Right atrium auricular region (tissue), 2 donors: ENCODE measurements at places on chromosomes 3 and 15. TPM values are rescaled to one million over a fixed set of nuclear protein-coding genes. Genes with fewer than 3 reads are reported as not detected.

The HMCES gene
- 38.9 TPM for total RNA-seq

DNA sequence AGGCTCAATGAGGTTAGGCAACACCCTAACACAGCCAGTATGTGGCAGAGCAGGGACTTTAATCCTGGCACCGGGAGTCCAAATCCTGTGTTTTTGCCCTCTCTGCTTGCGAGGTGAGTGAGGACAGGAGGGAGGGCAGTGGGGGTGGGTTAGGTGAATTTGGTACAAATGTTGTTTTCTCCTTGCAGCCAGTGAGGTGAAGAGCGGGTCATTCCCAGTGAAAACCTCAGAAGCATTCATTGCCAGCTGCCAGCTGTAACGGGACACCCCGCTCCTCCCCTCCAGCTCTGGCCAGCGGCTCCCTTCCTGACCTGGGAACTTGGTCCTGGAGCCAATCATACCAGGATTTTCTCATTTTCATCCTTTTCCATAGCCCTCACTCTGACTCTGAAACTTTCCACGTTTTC, 45.7 kb upstream of the RAB6B start:
- no peak overlapping the region for H3K27ac ChIP-seq
- H3K4me3 ChIP-seq = no peak overlapping the region
- no peaks in the 10 kb centered on the region for H3K36me3 ChIP-seq

DNA sequence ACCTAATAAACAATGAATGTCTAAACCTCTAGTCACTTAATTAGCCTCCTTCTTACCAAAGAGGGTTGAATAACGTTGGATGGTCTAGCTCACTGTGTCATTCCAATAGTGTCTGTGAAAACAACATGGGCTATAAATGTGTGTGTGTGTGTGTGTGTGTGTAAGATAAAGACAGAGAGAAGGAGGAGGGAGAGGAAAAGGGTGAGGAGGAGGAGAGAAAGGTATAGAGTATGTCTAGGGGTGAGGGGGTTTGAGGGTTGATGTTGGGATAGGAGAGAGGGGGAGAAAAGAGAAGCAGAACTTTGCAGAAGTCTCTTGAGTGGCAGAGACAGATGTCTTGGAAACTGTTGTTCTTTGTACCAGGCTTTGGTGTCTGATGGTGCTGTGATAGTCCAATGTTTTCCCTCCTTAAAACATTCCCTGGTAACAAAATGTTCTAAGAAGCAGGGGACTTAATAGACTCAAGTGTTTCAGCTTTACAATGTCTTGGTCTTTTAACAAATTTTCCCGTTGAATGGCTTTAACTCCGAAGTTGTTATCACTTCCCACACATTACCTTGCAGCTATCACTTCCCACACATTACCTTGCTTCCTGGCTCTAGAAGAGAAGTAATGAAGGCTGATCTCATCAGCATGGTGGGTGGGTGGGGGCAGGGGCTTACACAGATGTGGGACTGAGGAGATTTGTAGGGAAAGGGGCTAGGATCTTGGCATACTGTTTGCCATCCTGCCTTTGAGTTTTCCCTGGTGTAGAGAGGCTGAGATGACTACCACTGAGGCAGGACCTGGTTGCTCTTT, 57.8 kb upstream of the ETV5 start:
- H3K4me1 ChIP-seq = no peaks in the 10 kb centered on the region
- H3K4me3 ChIP-seq = no peak overlapping the region
- no peak for DNase-seq

DNA sequence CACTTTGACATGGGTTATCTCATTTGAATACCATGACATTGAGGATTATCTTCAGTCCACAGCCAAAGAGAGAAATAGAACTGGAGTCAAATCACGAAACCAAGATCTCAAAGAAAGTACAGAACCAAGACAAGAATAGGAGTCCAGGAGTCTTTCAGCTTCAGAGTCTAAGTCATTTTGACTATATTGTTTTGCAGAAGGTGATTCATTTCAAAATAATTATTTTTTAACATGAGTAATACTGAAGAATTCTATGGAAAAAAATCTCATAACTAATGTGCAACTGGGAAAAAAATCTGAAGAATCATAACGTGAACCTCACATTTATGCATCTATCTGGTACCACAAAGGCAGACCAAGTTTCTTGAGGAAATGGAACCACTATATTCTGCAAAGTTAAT, 60.3 kb downstream of the UBE3A start:
- peaks cover 7% of the 10 kb centered on the region for H3K36me3 ChIP-seq
- H3K4me1 ChIP-seq = no peaks in the 10 kb centered on the region
- H3K4me3 ChIP-seq = no peak overlapping the region
- no peak overlapping the region for H3K27ac ChIP-seq

DNA sequence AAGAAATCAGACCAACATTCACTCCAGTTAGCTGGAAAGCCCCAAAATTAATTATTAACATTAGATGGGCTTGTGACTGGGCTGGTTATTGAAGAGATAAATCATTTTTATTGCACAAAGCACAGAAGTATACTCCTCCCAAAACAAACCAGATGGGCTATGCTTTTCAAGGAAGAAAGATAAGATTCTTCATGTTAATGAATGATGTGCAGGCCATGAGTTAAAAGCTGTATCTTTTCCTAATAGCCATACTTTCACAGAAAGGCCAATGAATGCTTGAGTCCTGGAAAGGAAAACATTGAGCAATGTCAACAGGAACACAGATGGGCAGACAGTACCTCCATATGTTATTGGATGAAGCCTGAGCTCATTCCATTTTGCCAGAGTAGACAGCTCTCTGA, 55.4 kb downstream of the OCA2 start:
- H3K27me3 ChIP-seq = no peaks in the 10 kb centered on the region
- H3K4me3 ChIP-seq = no peak overlapping the region
- H3K27ac ChIP-seq = no peak overlapping the region
- H3K36me3 ChIP-seq = no peaks in the 10 kb centered on the region
